PC-9 (cell line): ENCODE measurements at places on chromosomes 7 and 10. TPM values are rescaled to one million over a fixed set of nuclear protein-coding genes. Genes with fewer than 3 reads are reported as not detected.

SFRP4 gene
- total RNA-seq: not detected in 2 replicates

PLXNA4 gene
- 0.73 and 1.0 TPM in 2 replicates for total RNA-seq

CAMK2G gene
- total RNA-seq: 125 and 147 TPM in 2 replicates

TMEM139 gene
- total RNA-seq: 89.7 and 131 TPM in 2 replicates

AMZ1 gene
- total RNA-seq: 0.50 TPM in 1 of 2 replicates, not detected in the other

SLC13A4 gene
- total RNA-seq: not detected in 2 replicates

ANKRD30A gene
- total RNA-seq: not detected in 2 replicates

WDR91 gene
- total RNA-seq: 7.6 and 8.4 TPM in 2 replicates

TMEM270 gene
- total RNA-seq: 0.48 and 0.72 TPM in 2 replicates

C1QL3 gene
- not detected in 2 replicates for total RNA-seq

ST8SIA6 gene
- 0.60 and 2.1 TPM in 2 replicates for total RNA-seq

LEP gene
- not detected in 2 replicates for total RNA-seq

SORCS1 gene
- total RNA-seq: not detected in 2 replicates

ZNF716 gene
- not detected in 2 replicates for total RNA-seq

FOXP2 gene
- total RNA-seq: 1.2 and 4.3 TPM in 2 replicates

CCDC146 gene
- 11.6 and 15.9 TPM in 2 replicates for total RNA-seq

TMEM184A gene
- total RNA-seq: 21.4 TPM in 2 replicates

CRPPA gene
- 8.0 and 9.2 TPM in 2 replicates for total RNA-seq

TUBB8 gene
- total RNA-seq: 0.53 and 0.59 TPM in 2 replicates

SVOPL gene
- 0.70 and 1.0 TPM in 2 replicates for total RNA-seq

TLX1 gene
- total RNA-seq: not detected in 2 replicates

KMT2C gene
- 54.3 and 64.1 TPM in 2 replicates for total RNA-seq

COL13A1 gene
- total RNA-seq: 0.73 and 1.6 TPM in 2 replicates

TMEM243 gene
- 24.6 and 26.5 TPM in 2 replicates for total RNA-seq

ARHGEF35 gene
- total RNA-seq: 27.6 and 29.6 TPM in 2 replicates

PKD2L1 gene
- total RNA-seq: not detected in 2 replicates

PCDH15 gene
- not detected in 2 replicates for total RNA-seq

FGFBP3 gene
- total RNA-seq: 0.68 and 1.0 TPM in 2 replicates

ABCA13 gene
- total RNA-seq: 0.10 and 0.76 TPM in 2 replicates

C7orf33 gene
- total RNA-seq: not detected in 2 replicates

MRLN gene
- not detected in 2 replicates for total RNA-seq

PCLO gene
- 2.6 and 4.0 TPM in 2 replicates for total RNA-seq

SPDYE2B gene
- total RNA-seq: not detected in 2 replicates

OR2A12 gene
- total RNA-seq: not detected in 2 replicates

FAM20C gene
- total RNA-seq: 31.0 and 34.0 TPM in 2 replicates

CNPY1 gene
- not detected in 2 replicates for total RNA-seq

CFAP69 gene
- 15.0 and 18.5 TPM in 2 replicates for total RNA-seq

GDI2 gene
- total RNA-seq: 152 and 196 TPM in 2 replicates

MAP3K8 gene
- total RNA-seq: 14.3 and 16.4 TPM in 2 replicates

VWA2 gene
- 0.48 and 1.2 TPM in 2 replicates for total RNA-seq

FMC1 gene
- total RNA-seq: 12.5 and 15.1 TPM in 2 replicates

PDE1C gene
- total RNA-seq: 1.7 and 2.1 TPM in 2 replicates

SPDYE8 gene
- total RNA-seq: not detected in 2 replicates

EVX1 gene
- not detected in 2 replicates for total RNA-seq

MEST gene
- total RNA-seq: 41.7 and 76.9 TPM in 2 replicates

ANXA8L1 gene
- 185 and 247 TPM in 2 replicates for total RNA-seq
